ENCODE measurements at places on chromosomes 5 and 9.

DNA sequence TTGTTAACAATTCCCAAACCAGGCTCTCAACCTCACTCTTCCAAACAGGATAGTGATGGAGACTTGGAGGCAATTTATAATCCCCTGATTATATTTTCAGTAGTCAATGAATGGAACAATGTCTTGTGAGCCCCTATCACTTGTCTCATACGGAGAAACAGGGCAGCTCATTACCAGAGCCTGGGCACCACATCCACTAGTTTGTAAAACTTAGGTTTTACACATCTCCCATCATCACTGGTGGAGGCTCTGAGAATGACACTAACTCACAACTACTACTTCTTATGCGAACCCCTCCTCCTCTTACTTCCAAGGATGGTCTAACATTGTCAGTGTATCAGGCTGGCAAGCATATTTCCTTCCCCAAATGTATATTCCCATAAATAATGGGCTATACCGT, 253.7 kb downstream of the EPB41L4A start:
- no peak for DNase-seq

- no peak for DNase-seq
Measured at GRCh38 chr9:131290036-131290766, 678 bp downstream of the PLPP7 start.

DNA sequence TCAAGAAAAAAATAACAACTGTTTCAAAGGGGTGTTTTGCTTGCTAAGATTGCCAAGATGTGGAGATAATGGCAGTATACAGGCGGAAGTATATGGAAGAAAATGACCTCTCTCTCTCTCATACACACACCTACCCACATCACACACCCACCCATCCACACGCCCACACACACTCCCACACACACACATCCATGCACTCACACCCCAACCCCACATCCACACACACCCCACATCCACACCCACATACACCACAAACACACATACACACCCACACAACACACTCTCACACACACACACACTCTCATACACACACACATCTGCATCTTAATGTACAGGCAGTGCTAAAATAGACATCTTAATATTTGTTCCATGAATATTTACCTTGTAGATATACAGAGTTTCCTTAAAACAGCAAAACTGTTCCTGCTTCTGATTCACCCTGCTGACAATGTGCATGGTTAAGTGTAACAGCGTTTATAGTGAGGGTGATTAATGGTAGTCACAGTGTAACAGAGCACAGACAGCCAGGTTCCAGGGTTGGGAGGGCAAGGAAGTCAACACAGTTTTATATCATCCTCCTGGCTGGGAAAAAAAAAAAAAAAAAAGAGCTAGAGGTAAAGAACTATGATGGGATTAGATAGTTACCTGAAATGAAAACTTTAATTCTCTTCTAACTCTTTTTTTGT, 8.3 kb downstream of the BHMT2 start:
- no peak for DNase-seq

DNA sequence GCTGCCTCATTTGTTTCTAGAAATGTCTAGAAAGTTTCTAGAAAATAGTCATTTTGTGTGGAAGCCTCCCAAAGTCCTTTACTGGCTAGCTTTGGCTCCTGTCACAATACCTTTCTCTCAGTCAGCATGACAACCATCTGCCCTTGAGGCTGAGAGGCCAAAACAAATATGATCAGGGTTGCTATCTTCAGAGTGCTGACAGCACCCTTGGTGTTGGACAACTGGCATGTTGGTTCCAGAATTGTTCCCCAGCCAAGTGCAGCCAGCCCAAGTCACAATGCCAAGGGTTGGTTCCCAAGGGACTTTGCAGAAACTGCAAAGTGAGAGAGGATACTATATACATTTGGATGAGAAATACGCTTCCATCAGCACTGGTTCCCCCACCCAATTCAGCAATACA, 140.9 kb upstream of the GAS1 start:
- DNase-seq, result no peak

DNA sequence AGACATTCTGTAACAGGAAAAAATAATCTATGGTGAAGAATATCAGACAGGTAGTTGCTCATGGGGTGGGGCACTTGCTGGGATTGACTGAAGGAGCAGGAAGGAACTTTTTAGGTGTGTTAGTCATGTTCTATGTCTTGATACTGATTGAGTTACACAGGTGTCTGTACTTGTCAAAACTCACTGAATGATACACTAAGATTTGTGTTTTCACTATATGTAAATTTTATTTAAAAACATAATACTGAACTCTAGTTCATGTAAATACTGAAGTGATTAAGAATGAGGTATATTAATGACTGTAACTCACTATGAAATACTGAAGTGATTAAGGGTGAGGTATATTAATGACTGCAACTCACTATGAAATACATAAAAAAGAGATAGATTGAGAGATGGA, 28.5 kb downstream of the IL6ST start:
- DNase-seq, result no peak

- no peak for DNase-seq
Measured at GRCh38 chr5:37867654-37868053, 27.8 kb upstream of the GDNF start.

DNA sequence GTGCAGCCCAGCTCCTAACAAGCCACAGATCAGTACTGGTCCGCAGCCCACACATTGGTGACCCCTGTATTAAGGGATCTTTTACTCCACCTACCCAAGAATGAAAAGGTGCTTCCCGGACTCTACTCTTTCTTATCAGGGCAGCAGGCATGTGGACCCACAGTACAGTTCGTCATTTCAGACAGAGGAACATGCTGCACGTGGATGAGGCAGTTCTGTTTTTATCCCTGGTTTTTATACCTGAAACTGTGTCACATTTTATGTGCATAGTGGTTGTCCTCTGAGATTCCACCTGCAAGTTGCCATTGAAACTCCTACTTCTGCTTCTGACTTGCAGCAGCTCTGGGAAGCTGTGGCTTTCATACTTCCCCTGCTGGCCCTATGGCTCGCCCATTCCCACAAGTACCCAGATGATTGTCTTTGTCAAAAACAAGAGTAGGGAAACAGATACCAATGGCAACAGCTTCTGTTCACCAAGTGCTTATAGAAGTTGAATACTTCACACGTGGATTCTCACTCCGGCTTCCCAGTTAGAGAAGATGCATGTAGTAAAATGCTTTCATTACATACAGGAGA, 208.0 kb downstream of the TRIO start:
- no peak for DNase-seq

GRCh38 chr5:65084795-65085515, 316.2 kb downstream of the CWC27 start:
- DNase-seq, result no peak

- no peak for DNase-seq
Measured at GRCh38 chr5:124192716-124193115, 553.7 kb downstream of the ZNF608 start.

GRCh38 chr5:10106806-10107205, 142.9 kb downstream of the ATPSCKMT start:
- no peak for DNase-seq

Measured in stimulated activated CD8-positive, alpha-beta memory T cell treated with anti-CD3 and anti-CD28 coated beads, Interleukin-15, amount 100 ng/mL, for 48 hours (primary cell).